Stimulated activated CD4-positive, alpha-beta T cell treated with anti-CD3 and anti-CD28 coated beads, TNF-alpha, amount 100 ng/mL, for 24 hours (primary cell): ENCODE measurements at places on chromosomes 7 and 10.

DNA sequence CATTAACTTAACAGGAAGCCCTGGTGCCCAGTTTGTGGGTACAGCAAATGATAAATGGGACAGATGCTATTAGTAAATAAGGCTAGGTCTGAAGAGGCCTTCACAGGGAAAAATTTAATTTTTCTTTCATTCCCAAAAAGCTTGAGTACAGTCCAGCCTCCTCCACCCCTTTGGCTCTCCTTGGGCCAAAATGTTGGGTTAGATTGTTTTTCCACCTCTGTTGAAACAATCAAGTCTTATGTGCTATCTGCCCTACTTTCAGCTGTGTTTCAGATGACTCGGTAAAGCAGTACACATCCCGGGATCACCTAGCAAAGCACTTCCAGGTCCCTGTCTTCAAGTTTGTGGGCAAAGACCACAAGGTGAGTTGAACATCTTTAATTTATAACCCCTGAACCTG lies 24.3 kb downstream of the PLA2G12B start:
- DNase-seq, result no peak

DNA sequence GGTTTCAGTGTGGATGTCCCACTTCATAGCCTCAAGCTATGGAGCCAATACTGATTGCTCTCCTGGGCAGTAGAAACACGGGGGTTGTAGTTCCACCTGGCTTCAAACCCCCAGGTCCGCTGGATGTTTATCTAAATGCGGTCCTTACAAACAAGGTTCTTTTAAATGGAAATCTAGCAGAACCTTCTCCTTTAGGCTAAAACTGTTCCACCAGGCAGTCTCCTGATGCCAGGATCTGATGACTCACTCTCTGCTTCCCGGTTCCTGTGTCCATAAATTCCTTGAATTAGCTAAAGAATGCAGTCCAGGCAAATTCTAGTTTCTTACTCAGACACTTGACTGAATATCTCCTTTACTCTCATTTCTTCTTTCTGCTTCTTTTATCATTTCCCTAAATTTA lies 108.4 kb upstream of the FAM3C start:
- no peak for DNase-seq

DNA sequence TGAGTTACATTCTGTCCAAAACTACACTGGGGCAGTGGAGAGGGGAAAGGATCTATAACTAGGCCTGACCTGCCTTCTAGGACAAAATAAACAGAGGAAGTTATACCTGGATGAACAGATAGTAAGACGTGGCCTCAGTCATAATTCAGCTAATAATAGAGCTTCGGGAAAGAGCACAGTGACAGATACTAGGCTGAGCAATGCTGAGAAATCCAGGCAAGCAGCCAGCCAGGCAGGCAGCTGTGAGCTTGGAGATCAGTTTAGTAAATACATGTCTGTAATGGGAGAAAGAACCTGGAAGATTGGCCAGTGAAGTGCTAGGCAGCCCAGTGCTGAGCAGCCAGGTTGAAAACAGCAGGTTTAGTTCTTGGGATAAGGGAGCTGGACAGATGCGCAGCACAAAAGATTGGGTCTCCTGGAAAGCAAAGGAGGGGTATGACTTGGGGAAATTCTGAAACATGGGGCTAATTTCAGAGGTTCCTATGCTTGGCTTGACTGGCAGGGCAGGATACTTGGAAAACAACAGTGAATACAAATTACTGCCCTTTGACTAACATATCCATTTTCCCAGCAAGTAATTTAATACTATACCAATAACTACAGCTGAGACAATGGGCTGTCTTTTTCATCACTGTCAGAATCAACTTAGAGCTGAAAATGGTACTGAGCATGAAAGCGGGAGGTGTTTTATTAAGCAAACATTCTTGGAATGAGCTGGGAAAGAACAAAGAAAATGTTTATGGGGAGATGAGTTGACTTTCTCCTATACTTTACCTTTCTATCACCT lies 140.8 kb downstream of the DGKB start:
- no peak for DNase-seq

GRCh38 chr7:135326636-135327280 lies 93.1 kb downstream of the STRA8 start:
- no peak for DNase-seq

DNA sequence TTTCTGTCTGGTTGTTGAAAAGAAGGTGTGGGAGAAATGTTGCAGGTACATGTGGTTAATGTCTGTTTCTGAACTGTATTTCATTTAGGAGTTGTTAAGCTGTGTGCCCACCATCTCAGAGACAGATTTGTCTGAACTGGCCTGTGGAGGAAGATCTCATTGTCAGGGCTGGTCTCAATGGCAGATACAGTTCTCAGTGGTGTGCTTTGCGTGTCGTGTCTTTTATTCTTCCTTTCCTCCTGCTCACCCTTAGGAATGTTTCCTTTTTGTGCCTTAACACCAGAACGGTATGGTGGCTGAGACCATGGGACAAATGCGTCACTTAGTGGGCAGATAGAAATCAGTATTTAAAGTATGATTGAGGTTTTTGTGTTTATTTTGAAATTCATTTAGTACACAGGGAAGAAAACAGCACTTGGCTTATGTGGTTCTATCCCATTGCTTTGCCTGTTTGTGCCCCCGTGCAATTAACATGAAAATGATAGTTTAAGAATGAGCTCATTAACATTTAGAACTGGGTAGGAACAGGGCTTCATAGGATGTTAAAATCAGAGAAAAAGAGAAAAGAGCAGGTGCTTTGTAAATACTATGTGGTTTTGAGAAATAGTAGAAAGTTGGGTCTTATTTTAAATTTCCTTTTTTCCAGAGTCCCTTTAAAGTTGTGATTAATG lies 112.6 kb downstream of the AUTS2 start:
- no peak for DNase-seq

- no peak for DNase-seq
Observed at GRCh38 chr7:122027058-122027457, 117.0 kb downstream of the AASS start.

DNA sequence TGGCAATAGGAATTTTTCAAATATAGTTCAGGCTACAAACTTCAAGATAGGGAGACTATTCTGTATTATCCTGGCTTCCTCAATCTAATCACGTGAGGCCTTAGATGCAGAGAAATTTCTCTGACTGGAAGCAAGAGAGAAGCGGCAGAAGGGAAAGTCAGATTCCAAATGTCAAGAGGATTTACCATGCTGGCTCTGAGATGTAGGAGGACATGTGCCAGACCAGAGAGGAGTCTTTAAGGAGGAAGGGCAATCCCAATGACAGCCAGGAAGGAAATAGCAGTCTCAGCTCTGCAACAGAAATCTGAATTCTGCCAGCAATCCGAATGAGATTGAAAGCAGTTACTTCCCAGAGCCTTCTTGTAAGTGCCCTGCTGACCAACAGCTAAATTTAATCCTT lies 57.4 kb downstream of the NUTM2E start:
- no peak for DNase-seq
